ENCODE measurements at places on chromosomes 5 and 9. TPM values are rescaled to one million over a fixed set of nuclear protein-coding genes. Genes with fewer than 3 reads are reported as not detected.
A peak's percentile ranks its signal among the peaks of the same experiment; 100 is the strongest.

- no peaks in the 10 kb centered on the region for H3K27me3 ChIP-seq
- H3K4me3 ChIP-seq: no peak overlapping the region
- no peaks in the 10 kb centered on the region for H3K4me1 ChIP-seq
- no peak for DNase-seq
These were observed 237.2 kb downstream of the ARL15 start for GRCh38 chr5:54073131-54073530.

- H3K27ac ChIP-seq: no peak overlapping the region
- H3K4me3 ChIP-seq: no peak overlapping the region
- peak; percentile 27 for DNase-seq
- no peaks in the 10 kb centered on the region for H3K27me3 ChIP-seq
- H3K4me1 ChIP-seq: peaks cover 12% of the 10 kb centered on the region
- H3K36me3 ChIP-seq: no peaks in the 10 kb centered on the region
These were observed 42.8 kb downstream of the SHB start for GRCh38 chr9:38026021-38026809.

- no peaks in the 10 kb centered on the region for H3K36me3 ChIP-seq
- no peak overlapping the region for H3K4me3 ChIP-seq
- H3K4me1 ChIP-seq: no peaks in the 10 kb centered on the region
- no peak for DNase-seq
- H3K27me3 ChIP-seq: no peaks in the 10 kb centered on the region
These were observed 198.8 kb downstream of the ADAMTS12 start for GRCh38 chr5:33692980-33693379.

- no peaks in the 10 kb centered on the region for H3K4me1 ChIP-seq
- no peak overlapping the region for H3K4me3 ChIP-seq
- no peak for DNase-seq
- no peaks in the 10 kb centered on the region for H3K36me3 ChIP-seq
These were observed 43.7 kb upstream of the ITGA1 start for GRCh38 chr5:52743970-52744369.

DNA sequence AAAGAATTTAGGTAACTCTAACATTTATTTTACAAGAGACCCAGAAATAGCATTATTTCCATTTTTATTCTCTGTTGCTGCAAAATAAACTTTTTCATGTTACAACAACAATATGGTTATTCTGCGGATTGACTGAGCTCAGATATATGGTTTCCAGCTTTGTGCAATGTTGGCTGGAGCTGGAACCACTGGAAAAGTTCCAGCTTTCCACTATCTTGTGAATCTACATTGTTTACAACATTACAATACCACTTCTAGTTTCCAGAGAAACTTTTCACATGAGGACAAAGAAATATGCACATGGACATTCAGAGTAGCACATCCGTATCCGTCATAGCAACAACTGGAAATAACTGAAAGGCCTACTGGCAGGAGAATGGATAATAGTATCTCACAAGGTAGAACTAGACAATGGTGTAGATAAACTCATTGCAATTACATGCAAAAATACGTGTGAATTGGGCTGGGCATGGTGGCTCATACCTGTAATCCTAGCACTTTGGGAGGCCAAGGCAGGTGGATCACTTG is 436.1 kb upstream of the ADAMTS16 start:
- H3K36me3 ChIP-seq: no peaks in the 10 kb centered on the region
- DNase-seq: no peak
- no peaks in the 10 kb centered on the region for H3K27me3 ChIP-seq
- H3K27ac ChIP-seq: no peak overlapping the region
- no peak overlapping the region for H3K4me3 ChIP-seq

- H3K36me3 ChIP-seq: no peaks in the 10 kb centered on the region
- H3K27me3 ChIP-seq: no peaks in the 10 kb centered on the region
- DNase-seq: no peak
These were observed 545.2 kb downstream of the CSNK1G3 start for GRCh38 chr5:124056991-124057723.

- peaks cover 10% of the 10 kb centered on the region for H3K4me1 ChIP-seq
- H3K4me3 ChIP-seq: no peak overlapping the region
- DNase-seq: peak; percentile 39
- H3K27me3 ChIP-seq: no peaks in the 10 kb centered on the region
- H3K27ac ChIP-seq: no peak overlapping the region
These were observed 372.2 kb downstream of the TMEM232 start for GRCh38 chr5:110354311-110354710.

DNA sequence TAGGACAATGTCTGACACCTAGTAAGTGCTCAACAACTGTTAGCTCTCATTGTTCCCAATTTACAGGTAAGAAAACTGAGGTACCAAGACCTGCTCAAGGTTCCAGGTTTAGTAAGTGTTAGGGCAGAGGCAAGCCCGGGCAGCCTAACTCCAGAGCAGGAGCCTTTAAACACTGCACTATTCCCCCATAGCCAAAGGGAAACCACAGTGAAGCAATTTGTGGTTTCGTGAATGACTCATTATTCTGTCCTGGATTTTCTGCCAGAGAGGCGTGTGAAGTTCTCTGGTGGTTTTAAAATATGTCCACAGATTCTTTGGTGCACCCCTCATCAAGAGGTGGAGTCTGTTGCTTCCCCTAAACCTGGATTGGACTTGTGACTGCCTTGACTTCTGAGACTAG is 1.0 kb upstream of the MCC start:
- H3K27me3 ChIP-seq: no peaks in the 10 kb centered on the region
- H3K4me1 ChIP-seq: peaks cover 6% of the 10 kb centered on the region
- no peak for DNase-seq
- H3K36me3 ChIP-seq: no peaks in the 10 kb centered on the region
- no peak overlapping the region for H3K27ac ChIP-seq

- no peak for DNase-seq
- H3K4me1 ChIP-seq: peaks cover 10% of the 10 kb centered on the region
- no peak overlapping the region for H3K4me3 ChIP-seq
- H3K36me3 ChIP-seq: no peaks in the 10 kb centered on the region
- H3K27ac ChIP-seq: no peak overlapping the region
These were observed 26.4 kb downstream of the ERAP1 start for GRCh38 chr5:96781031-96781971.

DNA sequence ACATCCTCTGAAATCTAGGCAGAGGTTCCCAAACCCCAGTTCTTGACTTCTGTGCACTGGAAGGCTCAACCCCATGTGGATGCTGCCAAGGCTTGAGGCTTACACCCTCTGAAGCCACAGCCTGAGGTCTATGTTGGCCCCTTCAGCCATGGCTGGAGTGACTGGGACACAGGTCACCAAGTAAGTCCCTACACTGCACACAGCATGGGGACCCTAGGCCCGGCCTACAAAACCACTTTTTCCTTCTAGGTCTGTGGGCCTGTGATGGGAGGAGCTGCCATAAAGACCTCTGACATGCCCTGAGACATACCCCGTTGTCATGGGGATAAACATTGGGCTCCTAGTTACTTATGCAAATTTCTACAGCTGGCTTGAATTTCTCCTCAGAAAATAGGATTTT is 418.8 kb upstream of the CCNH start:
- no peaks in the 10 kb centered on the region for H3K4me1 ChIP-seq
- H3K27me3 ChIP-seq: no peaks in the 10 kb centered on the region
- no peak overlapping the region for H3K4me3 ChIP-seq
- DNase-seq: no peak
- no peak overlapping the region for H3K27ac ChIP-seq

DNA sequence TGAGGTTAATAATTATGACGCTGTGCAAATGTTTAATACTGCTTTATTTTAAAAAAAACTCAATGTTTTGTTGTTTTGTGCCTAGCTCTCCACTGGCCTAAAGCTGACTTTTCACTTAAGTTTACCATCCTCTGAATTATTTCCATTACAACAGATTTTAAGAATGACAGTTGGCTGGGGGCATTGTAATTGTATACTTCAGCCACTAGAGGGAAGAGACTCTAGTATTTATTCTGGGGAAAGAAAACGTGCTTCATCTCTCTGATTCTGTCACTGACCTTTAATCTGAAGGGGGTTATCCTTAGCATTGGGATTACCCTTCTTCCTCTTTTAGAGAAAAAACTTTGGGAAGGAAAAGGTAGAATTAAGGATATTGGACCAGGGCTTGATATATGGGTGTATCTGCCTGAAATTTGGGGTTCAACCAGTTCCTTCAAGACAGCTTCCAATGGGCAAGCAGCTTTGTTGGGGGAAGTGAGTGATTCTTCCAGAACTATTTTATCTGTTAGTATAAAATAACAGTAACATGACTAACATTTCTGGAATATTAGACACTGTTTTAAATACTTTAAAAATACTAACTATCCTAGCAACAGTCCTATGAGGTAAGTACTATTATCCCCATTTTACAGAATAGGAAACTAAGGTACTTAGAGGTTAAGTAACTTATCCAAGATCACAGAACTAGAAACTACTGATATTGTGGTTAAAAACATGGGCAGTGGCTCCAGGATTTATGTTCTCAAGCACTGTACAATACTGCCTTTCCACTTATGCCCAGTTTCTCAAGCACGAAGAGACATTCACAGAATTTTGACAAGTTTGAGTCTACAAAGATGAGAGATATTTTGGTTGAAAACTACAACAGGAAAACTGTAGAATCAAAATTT is 208.4 kb downstream of the CD180 start:
- H3K36me3 ChIP-seq: no peaks in the 10 kb centered on the region
- H3K4me1 ChIP-seq: no peaks in the 10 kb centered on the region
- H3K27ac ChIP-seq: no peak overlapping the region
- no peak overlapping the region for H3K4me3 ChIP-seq
- DNase-seq: no peak
- H3K27me3 ChIP-seq: no peaks in the 10 kb centered on the region

- H3K4me1 ChIP-seq: no peaks in the 10 kb centered on the region
- H3K27me3 ChIP-seq: no peaks in the 10 kb centered on the region
- no peak overlapping the region for H3K4me3 ChIP-seq
- DNase-seq: no peak
- no peaks in the 10 kb centered on the region for H3K36me3 ChIP-seq
These were observed 477.1 kb upstream of the SMC2 start for GRCh38 chr9:103617046-103617445.

DNA sequence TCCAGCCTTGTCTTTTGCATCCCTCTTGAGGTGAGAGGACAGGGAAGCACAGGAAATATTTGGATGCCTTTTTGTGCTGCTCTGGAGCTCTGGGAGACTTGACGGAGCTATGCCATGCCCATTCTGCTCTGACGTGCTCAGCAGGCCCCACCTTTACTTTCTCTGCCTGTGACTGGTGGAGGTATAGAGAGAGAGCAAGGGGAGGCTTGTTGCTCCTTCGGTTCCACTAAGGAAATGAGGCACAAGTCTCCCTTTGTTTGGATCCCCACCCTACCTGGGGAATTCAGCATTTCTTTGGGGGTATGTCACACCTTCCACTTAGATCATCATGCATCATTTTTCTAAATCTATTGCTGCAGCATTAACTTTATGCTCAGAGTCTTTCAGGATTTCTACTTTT is 121.8 kb upstream of the CNTLN start:
- no peak overlapping the region for H3K27ac ChIP-seq
- no peaks in the 10 kb centered on the region for H3K36me3 ChIP-seq
- H3K4me1 ChIP-seq: no peaks in the 10 kb centered on the region
- no peak overlapping the region for H3K4me3 ChIP-seq
- no peak for DNase-seq
- H3K27me3 ChIP-seq: no peaks in the 10 kb centered on the region

DNA sequence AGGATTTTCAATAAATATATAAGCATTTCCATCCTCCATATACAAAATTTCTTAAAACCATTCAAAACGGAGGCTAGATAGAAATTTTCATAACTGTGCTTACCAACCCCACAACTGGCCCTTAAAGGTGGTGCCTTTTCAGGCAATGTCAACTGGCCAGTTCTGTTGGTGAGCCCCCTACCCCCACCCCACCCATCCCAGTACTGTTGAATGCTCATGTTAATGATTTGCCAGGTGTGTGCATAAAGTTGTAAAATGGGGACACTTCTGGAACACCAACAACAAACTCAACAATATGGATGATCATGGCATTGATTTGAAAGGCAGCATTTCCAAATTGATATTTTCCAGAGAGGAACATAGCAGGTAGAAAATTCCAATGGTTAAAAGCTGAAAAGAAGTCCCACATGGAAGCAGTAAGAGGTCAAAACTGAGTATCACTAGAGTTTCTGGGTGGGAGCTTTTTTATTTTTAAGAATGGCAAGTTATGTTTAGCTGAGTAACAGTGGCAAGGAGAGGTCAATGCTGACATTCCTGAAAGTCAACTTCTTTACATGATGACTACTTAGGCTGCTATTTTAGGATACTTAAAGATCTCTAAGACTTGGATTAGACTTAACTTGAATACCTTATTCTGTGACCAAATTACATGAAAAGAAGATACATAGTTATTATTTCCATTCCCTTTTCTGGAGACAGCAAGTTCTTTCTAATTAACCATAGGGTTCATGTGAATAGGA is 2.7 kb downstream of the LEAP2 start:
- H3K4me1 ChIP-seq: no peaks in the 10 kb centered on the region
- no peak overlapping the region for H3K27ac ChIP-seq

DNA sequence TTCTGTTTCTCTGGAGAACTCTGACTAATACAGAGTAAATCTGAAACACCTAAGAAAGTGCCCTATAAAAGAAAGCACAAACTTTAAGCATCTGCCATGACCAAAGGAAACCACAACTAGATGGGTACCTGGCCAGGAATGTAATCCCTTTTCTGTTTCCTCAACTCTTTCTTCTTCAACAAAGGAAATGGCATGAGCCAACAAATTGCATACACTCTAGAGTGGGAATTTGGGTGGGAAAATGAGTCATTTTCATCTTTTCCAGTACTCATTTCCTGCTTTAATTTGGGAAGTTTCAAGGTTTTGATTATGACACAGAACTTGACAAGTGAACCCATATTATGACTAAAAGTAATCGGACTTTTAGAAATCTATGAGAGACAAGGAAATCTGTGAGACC is 349.2 kb upstream of the RORB start:
- H3K27me3 ChIP-seq: no peaks in the 10 kb centered on the region
- H3K27ac ChIP-seq: no peak overlapping the region
- no peaks in the 10 kb centered on the region for H3K36me3 ChIP-seq
- DNase-seq: no peak

GRCh38 chr5:170501931-170502330 is 1.9 kb upstream of the KCNIP1 start:
- no peak overlapping the region for H3K27ac ChIP-seq
- no peaks in the 10 kb centered on the region for H3K27me3 ChIP-seq
- no peak overlapping the region for H3K4me3 ChIP-seq
- DNase-seq: no peak
- H3K36me3 ChIP-seq: no peaks in the 10 kb centered on the region

GRCh38 chr5:45189481-45189880 is 380.7 kb downstream of the MRPS30 start:
- no peak overlapping the region for H3K4me3 ChIP-seq
- DNase-seq: no peak
- H3K4me1 ChIP-seq: no peaks in the 10 kb centered on the region
- H3K27ac ChIP-seq: no peak overlapping the region
- no peaks in the 10 kb centered on the region for H3K36me3 ChIP-seq

Gene TEX48
- total RNA-seq: 11.5 TPM

Gene OLFM1
- total RNA-seq: 13.9 TPM

Gene NKD2
- 31.6 TPM for total RNA-seq

Gene PAEP
- total RNA-seq: not detected

Gene CORO2A
- total RNA-seq: 46.3 TPM

Gene ERGIC1
- 89.8 TPM for total RNA-seq

Gene PCDHGC5
- total RNA-seq: 4.9 TPM

Gene C7
- total RNA-seq: 147 TPM

Gene IFNA21
- not detected for total RNA-seq

Gene TMEM252
- total RNA-seq: not detected
